Esophagus squamous epithelium (tissue), 5 donors: ENCODE measurements at places on chromosomes 16 and 17. TPM values are rescaled to one million over a fixed set of nuclear protein-coding genes. Genes with fewer than 3 reads are reported as not detected.

DNA sequence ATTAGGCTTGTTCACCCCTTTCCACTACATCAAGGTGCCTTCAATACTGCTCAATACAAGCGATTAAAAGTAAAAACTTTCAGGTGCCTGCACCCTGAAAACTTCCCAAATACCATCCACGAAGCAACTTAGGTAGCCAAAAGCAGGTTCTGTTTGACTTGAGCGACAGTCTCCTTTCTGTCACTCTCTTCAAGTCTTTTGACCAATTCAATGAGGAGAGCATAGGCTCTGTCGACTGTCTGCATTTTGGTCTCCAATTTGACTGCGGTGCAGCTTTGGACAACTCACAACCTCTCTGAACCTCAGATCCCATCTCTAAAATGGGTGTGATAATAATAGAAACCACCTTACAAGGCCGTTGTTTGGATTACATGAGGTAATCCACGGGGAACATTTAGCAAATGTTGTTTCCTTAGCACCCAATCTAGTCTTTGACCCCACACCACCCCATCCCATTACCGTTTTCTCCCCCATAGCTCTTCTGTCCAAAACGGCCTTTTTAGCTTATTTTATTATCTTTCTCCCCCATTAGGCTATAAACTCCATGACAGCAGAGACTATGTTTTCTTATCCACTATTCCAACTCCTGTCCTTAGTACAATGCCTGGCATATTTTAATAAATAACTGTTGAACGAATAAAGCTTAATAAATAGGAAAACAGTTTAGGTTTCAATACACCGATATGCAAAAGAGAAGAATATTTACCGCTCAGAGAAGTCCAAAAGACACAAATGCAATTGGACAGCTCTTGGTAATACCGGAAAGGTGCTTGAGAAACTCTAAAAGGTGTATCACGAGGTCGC, 999 bp downstream of the MARF1 start:
- DNase-seq: no peak
- no peaks in the 10 kb centered on the region for H3K27me3 ChIP-seq
- H3K36me3 ChIP-seq: peaks cover 4% of the 10 kb centered on the region
- H3K4me1 ChIP-seq: peaks cover 39% of the 10 kb centered on the region

DNA sequence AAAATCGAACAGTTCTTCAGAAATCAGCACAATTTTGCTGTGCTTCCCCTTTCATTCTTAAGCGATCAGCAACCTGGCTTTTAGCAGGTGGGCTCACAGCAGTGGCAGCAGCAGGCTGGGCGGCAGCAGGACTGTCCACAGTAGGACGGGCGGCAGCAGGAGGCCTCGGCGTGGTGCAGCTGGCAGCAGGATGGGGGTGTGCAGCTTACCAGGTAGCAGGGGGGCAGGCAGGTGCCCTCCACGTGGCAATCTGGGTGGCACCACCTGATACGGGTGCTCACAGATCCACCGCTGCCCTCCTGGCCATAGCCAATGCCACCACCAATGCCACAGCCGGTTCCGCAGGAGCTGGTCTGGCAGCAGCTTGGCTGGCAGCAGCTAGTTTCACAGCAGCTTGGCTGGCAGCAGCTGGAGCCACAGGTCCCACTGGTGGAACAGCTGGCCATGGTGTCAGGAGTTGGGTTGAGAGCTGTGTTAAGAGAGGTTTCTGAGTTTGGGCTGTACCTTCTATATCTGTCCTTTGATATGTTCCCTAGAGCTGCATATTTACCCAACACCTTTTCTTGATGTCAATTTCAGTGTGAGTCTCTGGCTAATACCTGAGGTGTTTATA, at the start of gene KRTAP1-4:
Gene KRTAP1-4 (minus strand): TSS at position 563 of the 613 bp plus-strand sequence. CDS start 117 bp downstream, at position 446.
- peaks cover 21% of the 10 kb centered on the region for H3K4me1 ChIP-seq
- no peaks in the 10 kb centered on the region for H3K36me3 ChIP-seq
- H3K4me3 ChIP-seq: no peak within 1 kb of the TSS
- H3K27ac ChIP-seq: no peak within 1 kb of the TSS
- H3K27me3 ChIP-seq: no peaks in the 10 kb centered on the region

DNA sequence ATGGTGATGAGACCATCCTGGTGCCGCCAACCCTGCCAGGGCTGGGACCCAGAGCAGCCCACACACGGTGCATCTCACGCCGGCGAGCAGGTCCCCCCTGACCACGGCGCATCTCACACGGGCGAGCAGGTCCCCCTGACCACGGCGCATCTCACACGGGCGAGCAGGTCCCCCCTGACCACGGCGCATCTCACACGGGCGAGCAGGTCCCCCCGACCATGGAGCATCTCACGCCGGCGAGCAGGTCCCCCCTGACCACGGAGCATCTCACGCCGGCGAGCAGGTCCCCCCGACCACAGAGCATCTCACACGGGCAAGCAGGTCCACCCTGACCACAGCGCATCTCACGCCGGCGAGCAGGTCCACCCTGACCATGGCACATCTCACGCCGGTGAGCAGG, 59.2 kb downstream of the MRM3 start:
- no peaks in the 10 kb centered on the region for H3K36me3 ChIP-seq
- no peak overlapping the region for H3K27ac ChIP-seq
- H3K4me3 ChIP-seq: no peak overlapping the region
- no peak for DNase-seq

GRCh38 chr16:52460639-52461178, 86.2 kb downstream of the TOX3 start:
- no peak overlapping the region for H3K27ac ChIP-seq
- no peaks in the 10 kb centered on the region for H3K36me3 ChIP-seq
- H3K4me1 ChIP-seq: no peaks in the 10 kb centered on the region
- H3K4me3 ChIP-seq: no peak overlapping the region

DNA sequence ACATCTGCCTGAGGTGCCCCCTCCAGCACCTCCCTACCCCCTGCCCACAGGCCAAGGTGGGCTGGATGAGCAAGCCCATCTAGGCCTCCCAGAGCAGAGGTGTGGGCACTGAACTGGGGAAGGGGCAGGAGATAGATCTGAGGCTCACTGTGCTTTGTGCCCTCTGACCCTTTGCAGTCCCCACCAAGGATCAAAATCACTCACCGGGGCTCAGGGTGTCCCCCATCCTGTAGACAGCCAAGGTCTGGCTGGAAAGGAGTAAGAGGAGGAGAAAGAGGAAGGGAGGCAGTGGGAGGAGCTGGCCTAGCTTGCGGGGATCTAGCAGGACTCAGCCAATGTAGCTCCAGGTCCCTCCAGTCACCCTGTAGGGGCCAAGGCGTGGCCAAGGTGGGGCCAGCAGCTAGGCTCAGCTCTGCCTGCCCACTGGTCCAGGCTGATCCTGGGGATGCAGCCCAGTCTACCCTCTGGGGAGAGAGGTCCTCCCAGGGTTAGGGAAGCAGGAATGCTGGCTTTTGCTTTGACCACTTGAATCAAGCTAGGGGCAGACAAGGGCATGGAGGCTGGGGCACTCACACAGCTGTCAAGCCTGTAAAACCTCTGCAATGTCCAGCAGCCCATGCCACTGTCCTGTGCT, 1.8 kb downstream of the SLC12A4 start:
- no peaks in the 10 kb centered on the region for H3K36me3 ChIP-seq
- no peak for DNase-seq
- H3K4me3 ChIP-seq: peak overlapping the region; percentile 69
- peaks cover 22% of the 10 kb centered on the region for H3K4me1 ChIP-seq

- peaks cover 19% of the 10 kb centered on the region for H3K4me1 ChIP-seq
- no peak overlapping the region for H3K27ac ChIP-seq
- H3K36me3 ChIP-seq: no peaks in the 10 kb centered on the region
- H3K27me3 ChIP-seq: no peaks in the 10 kb centered on the region
- no peak for DNase-seq
These were observed 77.6 kb downstream of the CCDC182 start for GRCh38 chr17:57667461-57667923.

DNA sequence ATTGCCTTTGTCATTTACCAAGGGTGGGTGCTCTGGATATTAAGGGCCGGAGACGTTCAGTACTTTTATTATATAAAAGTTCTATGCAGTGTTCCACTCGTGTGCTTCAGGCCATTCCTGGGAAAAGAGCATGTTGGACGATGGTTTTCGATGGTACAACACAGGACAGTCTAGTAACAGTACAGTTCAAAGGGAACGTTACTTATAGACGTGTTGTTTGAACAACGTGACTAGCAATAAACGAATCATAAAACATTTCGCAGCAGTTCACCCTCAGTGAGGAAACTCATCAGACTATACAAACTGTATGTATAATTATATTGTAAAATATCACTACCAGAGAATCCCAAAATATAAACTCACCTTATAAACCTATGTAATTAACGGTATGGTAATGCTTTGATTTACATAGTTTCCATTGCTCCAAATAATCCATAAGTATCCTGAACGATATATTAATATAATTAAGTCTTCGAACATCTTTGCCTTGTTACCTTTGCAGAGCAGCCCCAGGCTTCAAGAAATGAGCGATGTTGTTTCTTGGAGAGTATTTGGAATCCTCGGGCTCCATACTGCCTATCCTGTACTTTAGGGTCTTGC, 589 bp downstream of the NMT1 start:
- peak overlapping the region; percentile 96 for H3K27ac ChIP-seq
- no peaks in the 10 kb centered on the region for H3K36me3 ChIP-seq
- peak overlapping the region; percentile 91 for H3K4me3 ChIP-seq
- H3K27me3 ChIP-seq: no peaks in the 10 kb centered on the region

DNA sequence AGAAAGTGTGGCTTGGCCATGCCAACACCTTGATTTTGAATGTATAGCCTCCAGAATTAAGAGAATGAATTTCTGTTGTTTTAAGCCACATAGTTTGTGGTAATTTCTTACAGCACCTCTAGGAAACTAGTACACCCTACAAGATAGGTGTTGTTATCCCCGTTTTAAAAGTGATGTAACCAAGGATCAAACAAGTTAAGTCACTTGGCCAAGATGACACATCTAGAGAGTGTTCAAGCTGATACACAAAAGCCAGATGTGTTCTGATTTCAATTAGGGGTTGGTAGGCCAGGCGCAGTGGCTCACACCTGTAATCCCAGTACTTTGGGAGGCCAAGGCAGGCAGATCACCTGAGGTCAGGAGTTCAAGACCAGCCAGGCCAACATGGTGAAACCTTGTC, 396.5 kb upstream of the SOX9 start:
- DNase-seq: no peak
- H3K27me3 ChIP-seq: no peaks in the 10 kb centered on the region
- no peaks in the 10 kb centered on the region for H3K36me3 ChIP-seq
- no peak overlapping the region for H3K4me3 ChIP-seq

DNA sequence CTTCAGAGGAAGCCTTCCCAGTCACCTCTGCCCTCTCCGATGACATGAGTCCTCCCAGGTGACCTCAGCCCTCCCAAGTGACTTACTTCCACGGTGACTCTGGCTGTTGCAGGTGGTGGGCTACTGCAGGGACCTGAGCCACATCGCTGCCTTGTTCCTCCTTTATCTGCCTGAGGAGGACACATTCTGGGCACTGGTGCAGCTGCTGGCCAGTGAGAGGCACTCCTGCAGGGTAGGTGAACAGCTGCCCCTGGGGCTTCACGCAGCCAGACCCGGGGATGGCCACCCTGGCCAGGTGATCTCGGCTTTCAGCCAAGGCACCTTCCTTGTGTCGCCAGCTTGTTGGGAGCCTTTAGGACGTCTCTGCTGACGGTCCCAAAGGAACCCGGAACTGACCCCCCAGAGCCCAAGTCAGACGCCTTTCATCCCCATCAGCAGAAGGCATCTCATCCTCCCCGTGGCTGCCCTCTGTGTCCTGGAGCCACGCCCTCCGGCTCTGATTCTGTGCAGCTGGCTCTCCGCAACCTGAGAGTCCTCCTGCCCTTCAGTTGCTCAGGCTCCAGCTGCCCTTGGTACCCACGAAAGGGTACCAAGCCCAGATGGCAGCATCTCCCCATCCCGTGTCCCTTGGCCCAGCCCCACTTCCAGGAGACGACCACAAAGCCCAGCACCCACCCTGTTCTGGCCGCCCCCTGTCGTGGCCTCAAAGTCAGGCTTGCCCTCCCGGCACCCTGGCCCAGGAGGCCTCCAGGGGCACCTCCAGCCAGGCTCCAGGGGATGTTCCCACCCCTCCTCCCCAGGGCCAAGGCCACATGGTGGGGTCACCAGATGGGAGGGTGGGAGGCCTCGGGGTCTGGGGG, 81.7 kb downstream of the GOSR1 start:
- no peaks in the 10 kb centered on the region for H3K36me3 ChIP-seq
- DNase-seq: no peak

- peak overlapping the region; percentile 62 for H3K4me3 ChIP-seq
- H3K4me1 ChIP-seq: peaks cover 19% of the 10 kb centered on the region
- peak; percentile 51 for DNase-seq
- H3K36me3 ChIP-seq: no peaks in the 10 kb centered on the region
- no peaks in the 10 kb centered on the region for H3K27me3 ChIP-seq
These were observed 16.5 kb upstream of the EEF2K start for GRCh38 chr16:22189473-22190080.

GRCh38 chr16:9092978-9093344, 1.5 kb downstream of the HAPSTR1 start:
- no peak for DNase-seq
- H3K27me3 ChIP-seq: no peaks in the 10 kb centered on the region
- no peaks in the 10 kb centered on the region for H3K36me3 ChIP-seq
- peak overlapping the region; percentile 98 for H3K4me3 ChIP-seq
- peaks cover 63% of the 10 kb centered on the region for H3K4me1 ChIP-seq
- peak overlapping the region; percentile 100 for H3K27ac ChIP-seq

DNA sequence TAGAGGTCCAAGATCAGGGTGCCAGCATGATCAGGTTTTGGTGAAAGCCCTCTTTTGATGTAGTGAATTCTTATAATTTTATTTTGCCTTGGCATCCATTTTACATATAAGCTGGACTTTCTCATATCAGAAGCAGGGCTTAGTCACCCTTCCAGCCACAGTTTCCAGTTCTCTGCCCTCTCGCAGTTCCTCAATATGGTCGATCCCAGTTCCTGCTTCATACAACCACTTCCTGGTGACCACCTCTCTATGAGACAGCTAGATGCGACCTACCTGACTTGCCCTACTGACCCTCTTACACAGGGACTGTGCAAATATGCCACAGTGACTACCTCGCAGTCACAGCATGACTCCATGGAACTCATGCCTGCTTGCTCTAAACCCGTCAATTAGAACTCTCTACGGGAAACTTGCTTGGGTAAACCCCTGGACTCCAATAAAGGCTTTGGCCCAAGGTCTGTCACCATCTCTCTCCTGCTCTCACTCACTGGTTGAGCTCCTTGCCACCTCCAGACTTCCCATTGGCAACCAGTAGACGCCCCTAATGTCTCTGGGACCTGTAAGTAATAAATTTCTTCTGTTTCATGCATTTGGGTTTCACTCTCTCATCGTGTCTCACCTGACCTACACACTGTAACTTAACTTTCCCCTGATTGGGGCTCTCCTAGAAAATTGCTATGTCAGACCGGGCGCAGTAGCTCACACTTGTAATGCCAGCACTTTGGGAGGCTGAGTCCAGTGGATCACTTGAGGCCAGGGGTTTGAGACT, 21.4 kb downstream of the CD300LG start:
- H3K27me3 ChIP-seq: no peaks in the 10 kb centered on the region
- H3K36me3 ChIP-seq: no peaks in the 10 kb centered on the region
- DNase-seq: no peak
- no peak overlapping the region for H3K4me3 ChIP-seq
- H3K4me1 ChIP-seq: no peaks in the 10 kb centered on the region

- H3K36me3 ChIP-seq: no peaks in the 10 kb centered on the region
- peak overlapping the region; percentile 21 for H3K27ac ChIP-seq
- DNase-seq: no peak
- H3K27me3 ChIP-seq: no peaks in the 10 kb centered on the region
These were observed 17.1 kb downstream of the NTN1 start for GRCh38 chr17:9038380-9038779.

- H3K4me1 ChIP-seq: peaks cover 8% of the 10 kb centered on the region
- no peak overlapping the region for H3K27ac ChIP-seq
- no peak overlapping the region for H3K4me3 ChIP-seq
- H3K36me3 ChIP-seq: no peaks in the 10 kb centered on the region
- DNase-seq: no peak
- H3K27me3 ChIP-seq: no peaks in the 10 kb centered on the region
These were observed 33.7 kb upstream of the LITAF start for GRCh38 chr16:11620243-11621003.

Gene KRT12
- total RNA-seq: not detected

Gene CDH5
- total RNA-seq: 9.6 TPM

Gene NPIPA3
- total RNA-seq: not detected

Gene ALOX12B
- 0.76 TPM for total RNA-seq

Gene AOC2
- total RNA-seq: 0.61 TPM

Gene GRIN2A
- 0.30 TPM for total RNA-seq

Gene CD300H
- not detected for total RNA-seq
